ENCODE measurements at places on chromosomes 7 and 10.
A peak's percentile ranks its signal among the peaks of the same experiment; 100 is the strongest.

DNA sequence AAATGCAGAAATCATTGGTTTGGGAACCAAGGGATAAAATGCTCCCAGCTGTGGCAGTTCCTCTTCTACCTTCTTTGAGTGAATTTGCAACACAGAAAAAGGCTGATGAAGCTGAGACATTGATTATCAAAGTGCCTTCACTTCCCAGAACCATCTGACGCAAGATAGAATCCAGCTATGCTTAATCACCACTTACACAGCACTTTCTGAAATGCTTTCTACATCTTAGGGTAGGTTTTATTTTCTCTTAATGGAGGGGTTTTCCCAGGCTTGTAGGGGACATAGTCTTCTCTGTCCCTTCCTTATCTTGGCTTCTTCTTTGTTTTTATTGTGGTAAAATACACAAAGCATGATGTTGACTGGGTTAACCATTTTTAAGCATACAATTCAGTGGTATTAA, 332.6 kb upstream of the ZNF32 start:
- H3K36me3 ChIP-seq, result no peaks in the 10 kb centered on the region

DNA sequence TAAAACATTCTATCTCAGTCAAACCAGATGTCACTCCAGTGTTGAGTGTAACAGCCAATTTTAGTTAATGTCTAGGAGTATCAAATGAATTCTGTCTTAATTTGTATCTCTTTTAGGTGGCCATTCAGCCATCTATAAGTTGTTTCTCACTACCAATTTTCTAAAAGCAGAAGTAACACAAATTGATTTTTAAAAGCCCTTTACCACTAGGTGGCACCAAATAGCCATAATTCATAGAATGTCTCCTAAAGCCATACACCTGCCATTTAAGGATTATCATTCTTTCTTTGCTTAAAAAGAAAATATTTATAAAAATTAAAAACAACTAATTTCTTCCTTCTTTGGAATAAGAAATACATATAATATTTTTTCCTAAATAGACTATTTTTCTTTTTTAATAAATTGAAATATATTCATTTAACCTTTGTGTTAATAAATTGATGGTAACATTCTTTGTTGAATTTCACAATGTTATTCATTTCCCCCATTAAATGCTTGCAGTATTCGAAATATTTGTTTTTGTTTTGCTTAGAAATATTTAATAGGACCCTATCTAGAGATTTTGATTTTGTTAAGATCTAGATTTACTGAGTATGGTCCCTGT, 107.8 kb upstream of the PPP1R3A start:
- no peak for DNase-seq
- no peaks in the 10 kb centered on the region for H3K4me1 ChIP-seq
- no peaks in the 10 kb centered on the region for H3K27me3 ChIP-seq
- no peak overlapping the region for H3K4me3 ChIP-seq
- no peak overlapping the region for H3K27ac ChIP-seq

DNA sequence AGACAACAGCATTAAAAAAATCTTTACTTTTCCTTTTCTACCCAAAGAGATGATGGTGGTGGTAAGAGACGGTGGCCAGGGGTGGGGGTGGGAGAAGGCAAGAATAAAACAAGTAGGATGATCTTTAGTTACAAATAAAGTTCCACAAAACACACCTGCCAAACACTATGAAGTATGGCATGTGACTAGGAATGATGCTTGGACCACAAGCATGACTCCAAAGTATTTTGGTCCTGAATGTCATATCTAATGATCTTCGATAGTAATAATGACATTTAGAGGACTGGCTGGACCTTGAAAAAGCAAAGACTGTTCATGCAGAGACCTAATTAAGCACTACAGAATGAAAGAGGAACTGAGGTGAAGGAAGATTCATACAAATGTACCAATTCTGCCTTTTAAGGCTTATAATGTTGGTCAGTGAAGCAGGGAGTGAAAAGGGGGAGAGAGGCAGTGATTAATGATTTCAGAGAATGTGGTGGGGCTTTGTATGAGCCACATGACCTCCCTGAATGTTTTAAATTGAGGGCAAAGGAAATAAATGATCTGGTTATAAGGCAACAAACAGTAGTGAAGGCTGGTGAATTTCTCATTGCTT, 29.6 kb upstream of the DKK1 start:
- H3K27ac ChIP-seq, result no peak overlapping the region
- no peaks in the 10 kb centered on the region for H3K4me1 ChIP-seq
- H3K27me3 ChIP-seq, result no peaks in the 10 kb centered on the region
- no peaks in the 10 kb centered on the region for H3K36me3 ChIP-seq
- no peak for DNase-seq
- H3K4me3 ChIP-seq, result no peak overlapping the region

DNA sequence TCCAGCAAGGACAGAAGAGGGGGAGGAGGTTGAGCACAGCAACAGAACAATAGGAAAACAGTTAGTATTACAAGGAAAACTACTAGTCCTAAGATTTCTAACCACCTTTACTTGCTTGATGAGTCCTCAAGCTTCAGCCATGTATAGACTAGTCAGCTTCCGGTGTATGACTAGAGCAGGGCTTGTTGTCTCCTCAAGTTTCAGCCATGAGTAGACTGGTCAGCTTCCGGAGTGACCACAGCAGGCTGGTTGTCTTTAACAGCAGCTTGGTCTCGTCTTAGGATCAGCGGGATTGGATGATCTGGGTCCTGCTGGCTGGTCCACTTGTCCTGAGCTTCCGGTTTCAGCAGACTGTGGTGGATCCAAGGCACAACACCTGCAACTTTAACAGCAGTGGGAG, 10.6 kb upstream of the ZNF239 start:
- no peak overlapping the region for H3K4me3 ChIP-seq
- H3K27ac ChIP-seq, result no peak overlapping the region
- DNase-seq, result no peak
- H3K4me1 ChIP-seq, result peaks cover 11% of the 10 kb centered on the region
- no peaks in the 10 kb centered on the region for H3K36me3 ChIP-seq

GRCh38 chr7:12954380-12955033, 267.1 kb downstream of the ARL4A start:
- H3K4me1 ChIP-seq, result peaks cover 5% of the 10 kb centered on the region
- H3K27me3 ChIP-seq, result no peaks in the 10 kb centered on the region
- no peak overlapping the region for H3K4me3 ChIP-seq
- H3K27ac ChIP-seq, result no peak overlapping the region

DNA sequence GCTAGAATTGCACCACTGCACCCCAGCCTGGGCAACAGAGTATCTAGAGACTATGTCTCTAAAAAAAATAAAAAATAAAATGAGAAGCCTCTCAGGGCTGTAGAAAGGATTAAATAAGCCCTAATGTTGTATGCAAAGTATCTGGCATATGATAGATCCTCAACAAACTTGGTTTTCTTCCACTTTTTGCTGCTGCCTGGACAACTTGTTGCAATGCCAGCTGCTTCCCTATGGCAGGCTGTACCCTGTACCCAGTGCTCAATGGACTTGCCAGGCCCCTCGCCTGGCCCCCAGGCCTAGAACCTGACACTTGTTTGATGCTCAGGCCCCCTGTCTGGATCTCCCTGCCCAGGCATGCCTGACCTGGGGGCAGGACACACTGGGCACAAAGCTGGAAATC, 28.5 kb upstream of the CDH23 start:
- H3K27ac ChIP-seq, result no peak overlapping the region
- no peak overlapping the region for H3K4me3 ChIP-seq
- H3K36me3 ChIP-seq, result peaks cover 2% of the 10 kb centered on the region
- peaks cover 15% of the 10 kb centered on the region for H3K27me3 ChIP-seq
- no peak for DNase-seq

DNA sequence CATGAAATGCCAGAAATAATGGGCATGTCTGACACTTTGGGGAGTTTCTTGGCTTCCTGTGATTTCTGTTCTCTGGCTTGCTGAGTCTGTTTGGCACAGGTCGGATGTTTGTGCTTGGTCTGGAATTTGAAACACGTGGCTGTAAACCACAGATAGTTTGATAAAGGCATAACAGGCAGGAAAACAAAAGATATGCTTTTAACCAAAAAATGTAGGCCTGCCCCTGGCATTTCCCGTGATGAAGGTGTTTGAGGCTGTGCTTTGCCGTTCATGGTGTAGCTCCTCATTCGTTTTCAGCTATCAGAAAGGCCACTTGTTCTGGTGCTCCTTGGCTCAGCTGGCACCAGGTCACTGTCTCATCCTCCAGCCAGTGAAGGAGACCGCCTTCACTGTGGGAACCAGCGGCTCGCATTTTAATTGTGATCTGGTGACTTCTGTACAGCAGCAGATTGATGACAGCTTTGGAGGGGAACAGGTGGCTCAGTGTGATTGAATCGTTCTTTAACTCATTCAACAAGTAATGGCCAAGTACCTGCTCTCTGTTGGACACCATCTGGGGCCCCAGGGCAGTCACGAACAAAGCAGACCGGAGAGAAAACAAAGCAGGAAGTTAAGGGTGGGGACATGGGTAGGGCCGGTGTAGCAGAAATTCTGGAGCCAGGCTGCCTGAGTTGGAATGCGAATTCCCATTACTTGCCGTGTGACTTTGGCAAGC, 111.5 kb downstream of the CCNY start:
- no peak for DNase-seq
- H3K4me3 ChIP-seq, result no peak overlapping the region
- H3K36me3 ChIP-seq, result peaks cover 10% of the 10 kb centered on the region
- peak overlapping the region; percentile 94 for H3K27ac ChIP-seq
- H3K4me1 ChIP-seq, result peaks cover 33% of the 10 kb centered on the region
- H3K27me3 ChIP-seq, result no peaks in the 10 kb centered on the region

- DNase-seq, result no peak
- no peak overlapping the region for H3K4me3 ChIP-seq
- H3K36me3 ChIP-seq, result peaks cover 1% of the 10 kb centered on the region
- H3K27me3 ChIP-seq, result peaks cover 6% of the 10 kb centered on the region
These were observed 13.6 kb upstream of the COL17A1 start for GRCh38 chr10:104099269-104099668.

DNA sequence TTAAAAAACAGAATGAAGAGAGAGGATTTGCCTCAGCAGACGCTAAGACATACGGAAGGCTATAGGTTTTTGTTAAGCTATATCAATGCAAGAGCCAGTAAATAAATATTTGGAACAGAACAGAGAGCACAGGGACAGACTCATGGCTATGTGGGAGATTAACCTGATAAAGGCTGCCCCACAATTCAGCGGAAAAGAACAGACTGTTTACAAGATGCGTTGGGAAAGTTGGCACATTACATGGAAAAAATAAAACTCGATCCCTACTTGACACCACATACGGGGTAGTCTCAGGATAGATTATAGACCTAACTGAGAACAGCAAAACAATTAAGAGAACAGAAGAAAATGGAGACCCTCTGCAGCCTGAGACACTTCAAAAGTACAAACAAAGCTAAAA, 10.8 kb downstream of the KCNH2 start:
- H3K27ac ChIP-seq, result no peak overlapping the region
- peaks cover 40% of the 10 kb centered on the region for H3K27me3 ChIP-seq
- no peak overlapping the region for H3K4me3 ChIP-seq
- DNase-seq, result no peak
- no peaks in the 10 kb centered on the region for H3K36me3 ChIP-seq

- H3K36me3 ChIP-seq, result no peaks in the 10 kb centered on the region
- no peak for DNase-seq
- no peak overlapping the region for H3K27ac ChIP-seq
- H3K27me3 ChIP-seq, result no peaks in the 10 kb centered on the region
These were observed 92.4 kb downstream of the SAMD9 start for GRCh38 chr7:93025389-93025788.

GRCh38 chr10:130202984-130203621, 66.9 kb downstream of the GLRX3 start:
- no peak overlapping the region for H3K27ac ChIP-seq
- H3K36me3 ChIP-seq, result no peaks in the 10 kb centered on the region
- no peaks in the 10 kb centered on the region for H3K27me3 ChIP-seq
- no peak for DNase-seq

DNA sequence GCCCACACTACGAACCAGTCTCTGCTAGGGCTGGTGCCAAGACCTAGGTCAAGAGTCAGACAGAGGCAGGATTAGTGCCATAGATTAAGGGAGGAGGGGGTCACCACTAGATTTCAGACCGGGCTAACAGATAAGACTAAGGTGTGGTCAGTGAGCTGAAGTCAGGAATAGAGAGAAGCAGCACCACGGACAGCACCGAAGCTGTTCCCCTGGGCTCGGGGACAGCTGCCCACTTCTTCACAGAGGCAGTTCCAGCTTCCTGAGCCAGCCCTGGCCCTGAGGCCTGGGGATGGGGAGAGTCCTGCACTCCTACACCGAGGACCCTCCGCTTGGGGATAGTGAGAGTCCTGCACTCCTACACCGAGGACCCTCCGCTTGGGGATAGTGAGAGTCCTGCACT, 11.2 kb upstream of the JAKMIP3 start:
- H3K4me3 ChIP-seq, result no peak overlapping the region
- no peak overlapping the region for H3K27ac ChIP-seq
- no peaks in the 10 kb centered on the region for H3K4me1 ChIP-seq
- peaks cover 29% of the 10 kb centered on the region for H3K27me3 ChIP-seq
- no peaks in the 10 kb centered on the region for H3K36me3 ChIP-seq

GRCh38 chr10:100345570-100346330, 1.3 kb upstream of the SCD start:
- H3K27ac ChIP-seq, result peak overlapping the region; percentile 89
- peak overlapping the region; percentile 95 for H3K4me3 ChIP-seq
- H3K36me3 ChIP-seq, result peaks cover 13% of the 10 kb centered on the region
- no peak for DNase-seq
- H3K4me1 ChIP-seq, result peaks cover 50% of the 10 kb centered on the region

DNA sequence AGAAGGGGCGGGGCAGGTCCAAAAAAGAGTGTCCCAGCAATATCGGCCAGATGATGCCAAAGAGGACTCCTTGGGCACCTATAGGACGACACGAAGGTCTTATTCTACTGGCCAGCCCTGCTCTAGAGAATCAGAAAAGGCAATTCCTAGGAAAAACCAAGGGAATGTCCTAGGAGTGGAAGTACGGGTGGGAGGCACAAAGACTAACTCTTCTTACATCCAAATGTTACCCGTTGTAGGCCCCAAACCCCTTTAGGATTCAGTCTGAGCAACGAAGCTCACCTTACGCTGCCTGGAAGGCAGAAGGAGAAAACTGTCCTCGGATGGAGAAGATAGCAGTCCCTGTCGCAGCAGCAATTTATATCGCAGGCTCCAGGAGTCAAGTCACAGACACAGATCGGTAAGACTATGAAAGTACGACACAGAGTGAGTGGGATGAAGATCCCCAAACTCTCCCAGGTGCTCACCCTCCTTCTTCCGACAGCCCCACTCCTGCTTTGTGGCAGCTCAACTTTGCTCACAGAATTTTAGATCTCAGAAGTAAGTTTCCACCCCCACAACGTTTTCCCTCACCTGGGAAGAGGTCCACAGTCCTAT, 558 bp downstream of the TCTN3 start:
- no peak for DNase-seq
- H3K4me1 ChIP-seq, result peaks cover 15% of the 10 kb centered on the region
- peaks cover 14% of the 10 kb centered on the region for H3K36me3 ChIP-seq
- peak overlapping the region; percentile 98 for H3K4me3 ChIP-seq
- H3K27me3 ChIP-seq, result no peaks in the 10 kb centered on the region

DNA sequence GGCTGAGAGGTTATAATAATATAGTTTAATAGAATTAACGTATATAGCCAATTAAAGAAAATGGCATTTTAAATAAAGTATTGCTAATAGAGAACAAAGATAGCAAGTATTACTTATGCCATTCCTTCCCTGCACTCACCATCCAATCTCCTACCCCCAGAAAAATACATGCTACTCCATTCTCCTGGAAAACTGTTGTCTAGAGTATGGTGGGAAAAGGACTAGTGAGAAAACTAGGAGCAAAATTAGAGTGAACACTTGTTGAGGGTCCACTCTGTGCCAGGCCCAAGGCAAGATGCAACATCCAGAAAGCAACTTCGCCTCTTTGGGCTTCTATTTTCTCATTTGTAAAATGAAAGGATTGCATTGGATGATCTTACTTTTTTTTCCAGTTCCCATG, 149.1 kb downstream of the CPED1 start:
- H3K36me3 ChIP-seq, result no peaks in the 10 kb centered on the region
- no peak overlapping the region for H3K27ac ChIP-seq
- DNase-seq, result no peak
- H3K4me1 ChIP-seq, result no peaks in the 10 kb centered on the region
- no peak overlapping the region for H3K4me3 ChIP-seq
- no peaks in the 10 kb centered on the region for H3K27me3 ChIP-seq

Data from progenitor cell of endocrine pancreas (in vitro differentiated cells).